ENCODE measurements at places on chromosomes 7 and 10.

DNA sequence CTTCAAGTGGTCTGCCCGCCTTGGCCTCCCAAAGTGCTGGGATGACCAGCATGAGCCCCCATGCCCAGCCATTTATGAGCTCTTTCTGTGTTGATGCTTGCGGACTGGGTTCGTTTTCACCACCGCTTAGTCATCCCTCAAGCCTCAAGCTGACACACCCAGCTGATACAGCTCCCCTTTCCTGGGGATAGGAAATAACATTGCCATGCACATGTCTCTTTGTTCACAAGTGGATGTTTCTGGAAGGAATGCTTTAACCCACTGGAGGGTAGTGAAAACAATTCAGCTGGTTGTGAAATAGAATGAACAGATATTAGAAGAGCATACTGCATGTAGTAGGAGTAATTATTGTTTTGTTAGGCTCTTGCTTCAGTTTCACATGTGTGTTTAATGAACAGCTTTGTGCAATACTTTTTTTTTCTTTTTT, 8.5 kb upstream of the METTL27 start:
- DNase-seq = peak; percentile 99

DNA sequence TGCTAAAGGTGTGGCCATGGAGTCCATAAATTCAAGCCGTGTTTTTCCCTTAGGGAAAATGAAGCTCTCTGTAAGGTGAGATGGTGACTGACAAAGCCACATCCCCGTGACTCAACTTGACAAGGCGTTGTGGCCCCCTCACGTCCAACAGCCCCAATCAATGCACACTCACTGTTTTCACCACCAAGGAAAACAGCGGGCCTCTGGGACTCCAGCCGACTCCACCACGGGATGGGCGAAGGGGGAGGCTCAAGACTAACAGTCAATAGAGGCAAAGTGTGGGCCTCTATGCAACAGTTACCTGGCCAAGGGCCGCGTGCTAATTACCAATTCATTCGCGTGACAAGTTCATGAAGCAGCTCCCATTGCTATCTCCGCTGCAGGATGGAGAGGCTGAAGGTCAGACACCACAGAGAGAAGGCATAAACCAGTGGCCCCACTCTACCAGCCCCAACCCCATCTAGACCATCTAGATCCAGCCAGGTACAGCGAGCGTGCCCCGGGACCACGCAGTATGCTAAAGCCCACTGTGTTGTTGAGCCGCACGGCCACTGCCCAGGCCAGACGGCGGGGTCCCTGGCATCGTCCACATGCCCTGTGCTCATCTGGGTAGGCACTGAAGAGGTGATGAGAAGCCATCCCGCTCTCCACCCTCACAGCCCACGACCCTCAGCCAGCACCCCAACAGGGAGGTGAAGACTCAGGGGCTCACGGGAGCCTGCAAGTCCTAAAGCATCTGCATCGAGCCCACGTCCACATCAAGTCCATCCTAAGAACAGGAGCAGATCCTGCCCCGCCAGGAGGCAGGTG, 76.1 kb downstream of the PROSER2 start:
- DNase-seq = no peak

GRCh38 chr10:110919971-110920881, 822 bp downstream of the SHOC2 start:
- DNase-seq = peak; percentile 23

DNA sequence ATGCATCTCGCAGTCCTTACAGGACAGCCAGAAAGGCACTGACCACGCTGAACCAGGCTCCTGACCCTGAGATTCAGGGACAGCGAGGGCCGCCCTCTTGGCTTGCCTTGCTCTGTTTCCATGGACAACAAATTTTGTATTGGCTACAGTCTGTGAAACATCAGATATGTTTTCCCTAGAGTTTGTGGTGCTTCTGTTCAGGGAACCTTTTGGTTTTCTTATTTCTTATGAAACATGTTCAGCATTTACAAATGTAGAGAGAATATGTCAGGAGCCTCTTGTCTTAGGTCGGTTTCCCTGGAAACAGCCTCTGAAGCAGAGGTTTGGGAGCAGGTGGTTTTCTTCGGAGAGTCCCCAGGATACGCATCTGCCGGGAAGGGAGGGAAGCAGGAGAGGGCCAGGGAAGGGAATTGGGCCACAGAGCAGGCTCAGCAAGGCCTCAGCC, 260.1 kb downstream of the CCDC3 start:
- no peak for DNase-seq

- DNase-seq = peak; percentile 87
Observed at GRCh38 chr10:119189811-119190282, 11.2 kb upstream of the PRDX3 start.

GRCh38 chr10:104809288-104810090, 168.4 kb downstream of the SORCS3 start:
- no peak for DNase-seq

GRCh38 chr10:104069613-104070012, 16.1 kb downstream of the COL17A1 start:
- no peak for DNase-seq

- DNase-seq = no peak
Observed at GRCh38 chr7:36925691-36926090, 201.4 kb upstream of the AOAH start.

GRCh38 chr10:58578366-58578765, 65.7 kb downstream of the BICC1 start:
- no peak for DNase-seq

GRCh38 chr10:70357565-70357964, 24.9 kb downstream of the LRRC20 start:
- no peak for DNase-seq

DNA sequence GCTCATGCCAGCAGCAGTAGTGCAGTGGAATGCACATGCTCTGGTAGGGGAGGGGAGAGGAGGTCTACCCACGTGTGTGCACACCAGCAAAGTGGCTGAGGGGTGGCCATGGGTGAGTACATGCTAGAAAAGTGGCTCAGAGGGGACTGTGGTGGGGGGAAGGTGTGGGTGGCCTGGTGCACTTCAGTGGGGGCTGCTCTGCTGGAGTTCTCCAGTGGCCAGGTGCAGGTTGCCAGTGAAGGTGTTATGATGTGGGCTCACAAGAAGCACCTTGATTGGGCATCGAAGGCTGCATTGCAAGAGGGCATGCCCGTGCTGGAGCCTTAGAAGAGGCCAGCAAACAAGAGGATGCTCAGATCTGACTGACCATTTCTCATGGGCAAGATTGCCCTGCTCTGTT, 613.6 kb upstream of the PHF14 start:
- no peak for DNase-seq

GRCh38 chr7:16660702-16661464, 14.9 kb downstream of the BZW2 start:
- peak; percentile 57 for DNase-seq

GRCh38 chr10:100651916-100652315, 93.5 kb upstream of the PAX2 start:
- DNase-seq = no peak

- no peak for DNase-seq
Observed at GRCh38 chr7:16667355-16667754, 21.4 kb downstream of the BZW2 start.

DNA sequence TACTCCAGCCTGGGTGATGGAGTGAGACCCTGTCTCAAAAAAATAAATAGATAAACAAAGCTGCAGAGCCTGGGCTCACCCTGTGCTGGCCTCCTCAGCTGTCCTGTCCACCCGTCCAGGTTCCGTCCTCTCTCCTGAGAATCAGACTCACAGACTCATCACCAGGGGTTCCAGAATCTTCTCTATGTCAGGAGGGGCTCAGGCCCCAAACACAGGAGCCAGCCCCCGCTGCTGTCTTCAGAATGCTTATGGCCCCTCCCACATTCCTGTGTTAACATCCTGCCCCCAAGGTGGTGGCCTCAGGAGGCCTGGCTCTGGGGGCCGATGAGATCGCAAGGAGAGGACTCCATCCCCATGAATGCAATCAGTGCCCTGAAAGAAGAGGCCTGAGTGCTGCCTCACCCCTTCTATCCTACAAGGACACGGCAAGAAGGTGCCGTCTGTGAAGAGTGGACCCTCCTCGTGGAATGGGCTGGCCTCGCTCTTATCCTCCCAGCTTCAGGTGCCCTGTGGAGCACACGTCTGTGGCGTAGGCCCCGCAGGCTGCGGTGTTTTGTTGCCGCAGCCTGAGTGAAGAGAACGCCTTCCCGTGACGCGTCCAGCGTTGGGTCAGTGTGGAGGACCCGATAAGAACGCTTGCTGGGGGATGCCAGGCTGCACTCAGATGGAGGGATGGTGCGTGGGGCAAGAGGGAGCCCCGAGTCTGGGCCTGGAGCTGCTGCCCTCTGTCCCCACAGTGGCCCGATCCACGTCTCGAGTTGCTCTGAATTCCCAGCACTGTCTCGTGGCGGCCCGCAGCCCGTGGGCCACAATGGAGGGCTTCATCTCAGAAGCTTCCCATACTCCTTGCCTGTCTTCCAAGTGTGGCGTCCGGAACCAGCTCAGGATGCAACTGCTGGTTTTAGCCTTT, 77.1 kb downstream of the INPP5A start:
- no peak for DNase-seq

DNA sequence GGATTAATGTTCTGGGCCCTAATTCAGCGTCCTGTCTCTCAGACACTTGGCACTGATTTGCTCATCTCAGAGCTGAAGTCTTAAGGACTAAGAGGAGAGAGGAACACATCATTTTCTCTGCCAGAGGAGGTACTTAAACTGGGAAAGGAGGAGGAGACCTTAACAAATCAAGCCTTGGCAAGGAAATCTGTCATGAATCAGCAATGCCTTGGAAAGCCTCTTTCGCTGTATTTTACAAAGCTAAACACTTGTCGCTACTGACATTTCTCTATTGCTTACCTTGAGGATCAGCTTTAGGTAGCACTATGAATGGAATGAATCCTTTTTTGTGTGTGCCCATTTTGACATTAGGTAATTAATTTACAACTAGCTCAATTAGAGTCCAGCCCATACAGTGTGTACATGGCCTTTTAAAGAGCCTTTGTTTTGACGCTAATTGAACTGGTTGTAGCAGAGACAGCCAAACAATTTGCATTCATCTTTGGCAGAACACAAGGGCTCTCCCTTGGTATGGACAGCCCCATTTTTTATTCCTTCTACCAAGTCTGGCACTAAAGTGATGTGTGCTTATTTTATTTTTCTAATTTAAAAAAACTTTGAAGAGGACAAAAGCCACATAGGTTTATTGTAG, 37.4 kb downstream of the AUTS2 start:
- no peak for DNase-seq

DNA sequence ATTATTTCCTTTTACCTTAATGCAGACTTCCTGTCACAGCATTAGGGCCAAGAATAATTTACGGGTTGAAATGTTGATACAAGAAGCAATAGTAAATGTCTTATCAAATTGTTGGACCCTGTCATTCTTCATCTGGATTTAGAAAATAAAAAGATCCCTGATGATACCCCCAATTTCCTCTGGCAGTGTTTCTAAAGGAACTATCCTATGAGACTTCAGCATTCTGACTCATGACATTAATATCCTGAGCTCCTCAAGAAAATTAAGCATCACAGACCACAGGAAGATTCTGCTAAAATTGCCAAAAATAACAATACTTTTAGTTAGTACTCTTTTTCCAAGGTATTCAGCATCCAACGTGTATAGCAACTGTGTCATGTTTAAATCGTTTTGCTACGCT, 490.5 kb upstream of the ANKRD30A start:
- peak; percentile 15 for DNase-seq

- DNase-seq = no peak
Observed at GRCh38 chr10:71547312-71547711, 150.6 kb downstream of the CDH23 start.

- no peak for DNase-seq
Observed at GRCh38 chr10:131767716-131768115, 133.1 kb upstream of the PPP2R2D start.

- DNase-seq = no peak
Observed at GRCh38 chr7:16531707-16532106, 5.1 kb downstream of the LRRC72 start.

DNA sequence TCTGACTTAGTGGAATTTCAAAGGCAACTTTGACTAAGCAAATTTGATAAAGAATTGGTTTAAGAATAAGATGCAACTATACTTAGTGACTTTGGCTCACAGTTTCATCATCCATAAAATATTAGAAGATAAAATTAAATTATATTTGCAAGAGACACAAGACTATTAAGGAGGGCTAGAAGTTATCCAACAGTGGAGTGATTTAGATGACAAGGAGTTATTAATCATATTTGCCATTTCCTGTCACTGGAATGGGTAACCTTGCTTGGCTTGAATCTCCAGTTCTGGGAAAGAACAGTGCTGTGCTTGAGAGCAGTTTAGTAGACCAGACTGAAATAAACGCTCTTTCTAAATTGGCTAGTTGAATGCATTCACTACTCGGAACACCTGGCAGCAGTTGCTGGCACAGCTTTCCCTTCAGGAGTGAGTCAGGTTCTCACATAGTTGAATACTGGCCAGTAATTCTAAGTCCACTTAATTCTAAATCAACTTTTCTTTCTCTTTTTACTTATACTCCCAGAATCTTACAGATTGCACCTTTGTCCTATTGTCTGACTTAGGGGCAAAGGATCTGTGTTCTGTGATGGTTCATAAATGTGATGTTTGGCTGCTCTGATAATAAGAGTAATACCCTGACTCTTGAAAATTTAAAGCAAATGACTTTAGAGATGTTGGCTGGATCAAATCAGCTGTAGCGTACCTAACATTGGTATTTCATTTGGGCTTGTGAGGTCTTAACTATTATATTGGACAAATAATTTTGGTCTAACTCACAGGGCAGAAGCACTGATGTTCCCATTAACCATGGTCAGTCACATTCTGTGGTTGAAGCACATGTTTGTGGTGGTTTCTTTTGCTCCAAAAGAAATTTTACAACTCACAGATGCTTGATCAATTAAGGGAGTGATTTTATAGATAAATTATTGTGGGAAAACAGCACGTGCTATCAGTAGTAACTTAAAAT, 16.6 kb downstream of the STMP1 start:
- peak; percentile 45 for DNase-seq

- DNase-seq = no peak
Observed at GRCh38 chr7:120833546-120833945, 24.4 kb downstream of the TSPAN12 start.

- peak; percentile 95 for DNase-seq
Observed at GRCh38 chr7:149872419-149873073, 1.2 kb upstream of the ATP6V0E2 start.

DNA sequence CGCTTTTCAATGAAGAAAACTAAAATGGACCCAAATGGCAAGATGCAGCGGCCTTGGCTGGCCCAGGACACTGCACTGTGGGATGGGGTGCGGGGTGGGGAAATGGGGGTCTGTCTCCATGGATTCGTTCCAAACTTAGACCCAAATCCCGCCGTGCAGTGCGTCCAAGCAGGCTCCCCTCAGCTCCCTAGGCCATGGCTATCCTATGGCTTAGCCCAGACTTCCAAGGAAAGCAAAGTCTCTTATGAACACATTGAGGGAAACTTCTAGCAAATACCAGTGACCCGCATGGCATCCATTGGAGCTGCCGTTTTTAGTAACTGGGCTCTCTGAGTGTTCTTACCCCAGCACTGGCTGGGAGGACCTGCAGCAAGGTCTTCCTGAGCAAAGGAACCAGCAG, 122.5 kb downstream of the EBF3 start:
- no peak for DNase-seq

GRCh38 chr7:124655990-124656389, 109.6 kb downstream of the GPR37 start:
- DNase-seq = no peak

- peak; percentile 57 for DNase-seq
Observed at GRCh38 chr10:29669149-29669548, 34.4 kb upstream of the SVIL start.

GRCh38 chr7:24812305-24812945, 55.2 kb upstream of the GSDME start:
- DNase-seq = peak; percentile 55

GRCh38 chr10:114412907-114413797, 8.8 kb upstream of the AFAP1L2 start:
- DNase-seq = peak; percentile 72

- no peak for DNase-seq
Observed at GRCh38 chr10:75012471-75012870, 99.0 kb upstream of the SAMD8 start.

All from Daoy (cell line).